ENCODE measurements at places on chromosomes 12 and 14.
A peak's percentile ranks its signal among the peaks of the same experiment; 100 is the strongest.

DNA sequence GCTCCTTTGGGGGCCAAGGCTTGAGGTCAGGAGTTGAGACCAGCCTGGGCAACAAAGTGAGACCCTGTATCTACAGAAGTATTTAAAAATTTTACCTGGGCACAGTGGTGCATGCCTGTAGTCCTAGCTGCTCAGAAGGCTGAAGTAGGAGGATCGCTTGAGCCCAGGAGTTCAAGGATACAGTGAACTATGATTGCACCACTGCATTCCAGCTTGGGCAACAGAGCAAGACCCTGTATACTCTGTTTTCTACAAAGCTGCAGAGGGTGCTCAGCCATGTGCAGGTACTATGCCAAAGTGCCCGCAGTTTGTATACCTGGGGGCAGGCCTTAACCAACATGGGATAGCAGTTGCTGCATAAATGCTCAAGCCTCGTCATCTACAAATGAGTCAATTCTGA, 26.8 kb upstream of the CDKL1 start:
- no peak for DNase-seq

DNA sequence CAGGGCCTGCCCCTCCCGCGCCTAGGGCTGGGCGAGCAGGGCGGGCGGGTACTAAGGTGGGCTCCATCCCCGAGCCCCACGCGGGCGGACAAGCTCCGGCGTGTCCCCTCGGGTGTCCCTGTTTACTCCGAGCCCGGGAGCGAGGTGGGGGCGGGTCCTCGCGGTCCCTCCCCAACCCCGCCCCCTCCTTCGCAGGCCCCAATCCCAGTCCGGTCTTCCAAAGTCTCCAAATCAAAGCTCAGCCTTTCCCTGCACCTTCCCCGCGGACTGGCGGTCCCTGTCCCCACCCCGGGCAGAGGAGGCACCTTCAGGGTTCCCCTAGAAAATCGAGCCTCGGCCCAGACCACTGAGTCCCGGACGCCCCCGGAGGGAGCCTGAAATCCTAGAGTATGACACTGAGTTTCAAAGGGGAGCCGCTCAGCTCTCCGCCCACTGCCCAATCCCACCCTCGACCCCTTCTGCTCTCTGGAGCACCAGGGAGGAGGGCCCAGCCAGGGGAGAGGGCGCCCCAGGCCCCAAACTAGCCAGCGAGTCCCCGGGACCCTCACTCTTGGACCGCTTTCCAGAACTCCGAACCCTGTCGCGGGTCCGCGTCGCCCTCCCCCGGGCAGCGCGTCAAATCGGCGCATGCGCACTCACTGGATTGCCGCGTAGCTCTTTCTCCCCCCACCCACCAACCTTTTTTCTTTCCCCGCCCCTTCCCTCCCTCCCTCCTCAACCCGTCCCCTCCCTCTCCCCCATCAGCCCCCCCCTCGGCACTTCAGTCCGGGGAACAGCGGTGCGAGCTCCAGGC, at the start of gene LRP1:
TSS of gene LRP1 (plus strand) at position 758 of the 793 bp plus-strand sequence. CDS start 482 bp downstream, outside the sequence.
- peak; percentile 96 for DNase-seq

- peak; percentile 78 for DNase-seq
These were observed 693 bp downstream of the LRP10 start for GRCh38 chr14:22872033-22872832.

DNA sequence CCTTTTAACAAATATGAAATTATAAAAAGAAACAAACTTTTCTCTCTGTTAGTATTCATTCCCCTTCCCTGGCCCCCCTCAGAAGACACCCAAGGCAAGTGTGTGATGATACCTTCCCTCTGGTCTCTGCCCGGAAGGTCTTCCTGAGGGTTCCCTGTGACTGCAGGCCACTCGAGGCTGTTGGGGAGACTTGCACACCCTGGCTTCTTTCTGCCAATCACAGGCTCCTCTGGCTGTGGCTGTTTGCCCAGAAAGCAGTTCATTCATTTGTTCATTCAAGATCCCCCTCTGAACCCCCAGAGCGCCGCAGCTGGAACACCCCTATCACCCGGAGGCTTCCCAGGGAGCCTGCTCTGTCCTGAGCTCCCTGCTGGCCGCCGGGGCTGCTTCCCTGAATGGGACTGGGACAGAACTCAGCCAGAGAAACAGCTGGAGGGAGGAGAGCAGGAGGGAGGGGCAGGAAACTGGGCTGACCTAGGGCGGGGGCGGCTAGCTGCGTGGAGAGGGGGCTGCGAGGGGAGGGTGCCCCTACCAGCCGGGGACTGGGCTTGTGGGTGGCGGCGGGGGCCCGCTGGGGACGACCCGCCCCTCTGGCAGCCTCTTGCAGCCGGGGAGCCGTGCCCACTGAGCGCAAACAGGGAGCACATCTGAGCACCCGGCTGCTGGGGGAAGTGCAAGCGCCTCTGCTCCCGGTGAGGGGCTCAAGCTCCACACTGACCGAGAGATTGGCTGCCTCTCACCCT, at the start of gene CMKLR1:
TSS of gene CMKLR1 (minus strand) at position 397 of the 743 bp plus-strand sequence. CDS start 45,720 bp downstream, outside the sequence.
- DNase-seq: no peak

DNA sequence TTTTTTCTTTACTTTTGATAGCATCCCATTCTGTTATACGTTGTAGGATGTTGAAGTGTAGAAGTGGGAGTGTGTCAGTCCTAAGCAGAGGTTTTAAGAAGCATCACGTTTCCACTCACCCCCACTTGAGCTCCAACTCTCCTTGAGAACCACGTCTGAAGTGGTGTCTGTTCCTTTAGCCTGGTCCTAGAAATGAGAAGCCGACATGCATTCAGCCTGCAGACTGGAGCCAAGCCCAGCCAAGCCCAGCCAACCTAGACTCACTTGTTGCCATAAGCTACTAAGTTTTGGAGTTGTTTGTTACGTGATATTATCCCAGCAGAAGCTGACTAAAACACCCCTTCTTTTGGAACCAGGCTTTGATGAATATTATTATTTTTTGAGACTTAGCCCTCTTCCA, 4.4 kb upstream of the ELK3 start:
- DNase-seq: no peak

GRCh38 chr14:104937161-104937560, 12.5 kb downstream of the PLD4 start:
- no peak for DNase-seq

DNA sequence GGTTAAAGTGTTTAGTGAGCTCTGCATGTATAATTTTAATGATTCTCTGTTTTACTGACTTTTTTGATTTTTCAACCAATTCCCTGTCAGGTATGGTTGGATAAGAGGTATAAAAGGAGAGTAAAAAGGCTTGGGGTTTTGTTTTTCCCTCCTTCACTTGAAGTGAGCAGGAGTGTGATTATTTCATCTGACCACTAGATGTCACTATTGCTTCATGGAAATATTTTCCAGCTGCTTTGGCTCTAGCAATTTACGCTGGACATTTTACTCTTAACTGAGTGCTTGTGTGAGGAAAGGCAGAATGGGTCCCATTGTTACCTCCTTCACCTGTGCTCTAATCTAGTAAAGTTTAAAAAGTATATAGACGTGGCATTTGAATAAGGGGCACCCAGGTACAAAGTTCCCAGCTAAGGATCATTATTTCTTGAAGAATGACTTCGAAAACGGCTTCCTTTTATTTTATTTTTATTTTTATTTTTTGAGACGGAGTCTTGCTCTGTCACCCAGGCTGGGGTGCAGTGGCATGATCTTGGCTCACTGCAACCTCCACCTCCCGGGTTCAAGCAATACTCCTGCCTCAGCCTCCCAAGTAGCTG, 66.5 kb downstream of the TBC1D30 start:
- DNase-seq: peak; percentile 68

GRCh38 chr14:71341156-71341555, 433.9 kb downstream of the PCNX1 start:
- no peak for DNase-seq

DNA sequence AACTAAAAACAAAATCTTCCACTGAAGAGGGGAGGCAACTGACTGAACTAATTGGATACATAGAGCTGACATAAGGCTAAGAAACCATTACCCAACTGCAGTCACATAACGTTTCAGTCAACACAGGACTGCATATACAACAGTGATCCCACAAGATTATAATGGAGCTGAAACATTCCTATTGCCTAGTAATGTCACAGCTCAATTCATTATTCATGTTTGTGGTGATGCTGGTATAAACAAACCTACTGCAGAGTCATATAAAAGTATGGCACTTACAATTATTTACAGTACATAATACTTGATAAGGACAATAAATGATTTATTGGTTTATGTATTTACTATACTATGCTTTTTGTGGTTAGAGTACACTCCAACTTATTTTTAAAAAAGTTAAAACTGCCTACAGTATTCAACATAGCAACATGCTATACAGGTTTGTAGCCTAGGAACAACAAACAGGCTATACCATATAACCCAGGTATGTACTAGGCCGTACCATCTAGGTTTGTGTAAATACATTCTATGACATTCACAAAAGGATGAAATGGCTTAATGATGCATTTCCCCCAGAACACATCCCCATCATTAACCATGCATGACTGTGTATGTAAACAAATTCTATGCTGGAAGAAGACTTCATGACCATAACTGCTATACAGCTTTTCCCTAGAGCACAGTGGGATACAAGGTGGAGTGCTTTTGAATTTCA, 4.3 kb downstream of the NAP1L1 start:
- DNase-seq: no peak

GRCh38 chr14:105086833-105087307, 21.6 kb upstream of the GPR132 start:
- peak; percentile 25 for DNase-seq

- DNase-seq: no peak
These were observed 16.0 kb upstream of the CMAS start for GRCh38 chr12:22029991-22030390.

GRCh38 chr12:101941306-101942249, 64.2 kb downstream of the DRAM1 start:
- no peak for DNase-seq

DNA sequence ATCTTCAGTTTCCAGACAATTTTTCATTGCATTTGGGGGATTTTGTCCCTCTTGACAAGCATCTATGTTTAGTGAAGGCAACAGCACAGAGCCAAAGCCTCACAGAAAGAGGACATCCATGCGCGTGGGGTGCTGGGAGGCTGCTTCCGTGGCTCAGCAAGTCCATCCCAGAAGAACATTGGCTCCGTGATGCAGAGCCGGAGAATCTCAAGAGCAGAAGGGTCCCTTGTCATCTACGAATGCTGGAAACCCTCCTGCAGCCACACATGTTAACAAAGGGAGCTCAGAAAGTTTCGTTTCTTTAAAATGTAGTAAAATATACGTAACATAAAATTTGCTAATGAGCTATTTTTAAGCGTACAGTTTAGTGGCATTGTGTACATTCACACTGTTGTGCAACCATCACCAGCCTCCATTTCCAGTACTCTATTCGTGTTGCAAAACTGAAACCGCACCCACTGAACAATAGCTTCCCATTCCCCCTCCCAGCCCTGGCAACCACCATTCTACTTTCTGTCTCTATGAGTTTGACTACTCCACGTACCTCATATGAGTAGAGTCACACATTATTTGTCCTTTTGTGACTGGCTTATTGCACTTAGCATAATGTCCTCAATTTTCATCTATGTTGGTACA, 185.9 kb downstream of the TTC7B start:
- DNase-seq: no peak

GRCh38 chr12:117069101-117069797, 30.0 kb downstream of the TESC start:
- no peak for DNase-seq

DNA sequence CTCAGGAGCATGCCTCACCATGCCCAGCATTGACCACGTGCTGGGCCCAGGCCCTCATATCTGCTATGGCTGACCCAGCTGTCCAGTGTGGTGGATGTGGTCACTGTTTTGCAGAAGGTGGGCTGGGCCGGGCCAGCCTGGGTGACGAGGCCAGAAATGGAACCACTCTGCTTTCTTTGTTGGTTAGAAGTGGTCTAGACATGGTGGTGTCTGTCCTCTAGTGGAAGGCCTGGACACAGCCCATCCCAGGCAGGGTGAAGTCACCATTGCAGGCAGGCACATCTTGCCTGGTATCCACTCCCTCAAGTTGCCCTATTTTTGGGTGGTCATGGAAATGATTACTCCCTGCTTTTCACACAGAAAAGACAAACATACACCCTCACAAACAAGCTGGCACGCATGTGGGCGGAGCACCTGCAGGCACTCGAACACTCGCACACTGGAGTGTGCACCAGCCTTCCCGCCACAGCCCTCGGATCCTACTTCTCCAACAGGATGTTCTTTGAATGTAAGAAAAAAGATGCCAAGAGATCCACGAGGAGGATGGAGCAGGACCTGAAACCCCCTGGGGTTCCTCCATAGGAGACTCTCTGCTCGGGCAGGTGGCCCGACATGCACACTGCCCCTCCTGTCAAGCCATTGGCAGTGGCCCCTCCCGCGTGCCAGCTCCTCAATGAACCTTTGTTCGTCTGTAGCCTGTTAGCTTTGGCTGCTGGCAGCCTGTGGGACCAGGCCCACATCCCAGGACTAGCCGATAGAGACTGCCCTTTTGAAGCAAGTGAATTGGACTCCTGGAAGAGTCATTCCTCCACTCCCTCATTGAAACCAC, 38.4 kb downstream of the MLXIP start:
- peak; percentile 71 for DNase-seq

- DNase-seq: peak; percentile 10
These were observed 21.8 kb downstream of the MDM1 start for GRCh38 chr12:68310370-68310769.

GRCh38 chr14:20460458-20461224, 593 bp downstream of the PIP4P1 start:
- DNase-seq: no peak

DNA sequence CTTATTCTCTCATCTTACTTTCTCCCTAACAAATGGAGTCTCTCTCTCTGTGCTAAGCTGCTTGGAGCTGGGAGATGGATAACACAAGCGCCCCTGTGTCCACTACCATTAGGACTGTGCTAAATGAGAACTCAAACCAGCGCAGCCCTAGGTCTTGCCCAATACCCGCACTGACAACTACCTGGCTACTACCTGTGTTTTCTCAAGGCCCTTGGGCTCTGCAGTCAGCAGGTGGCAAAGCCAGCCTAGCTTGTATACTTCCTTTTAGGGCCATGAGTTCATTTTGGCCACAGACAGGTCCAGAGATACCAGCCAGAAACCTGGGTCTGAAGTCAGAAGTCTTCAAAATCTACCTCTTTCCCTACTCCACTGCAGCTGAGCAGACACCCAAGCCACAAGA, 13.0 kb upstream of the SLCO1B1 start:
- DNase-seq: no peak

DNA sequence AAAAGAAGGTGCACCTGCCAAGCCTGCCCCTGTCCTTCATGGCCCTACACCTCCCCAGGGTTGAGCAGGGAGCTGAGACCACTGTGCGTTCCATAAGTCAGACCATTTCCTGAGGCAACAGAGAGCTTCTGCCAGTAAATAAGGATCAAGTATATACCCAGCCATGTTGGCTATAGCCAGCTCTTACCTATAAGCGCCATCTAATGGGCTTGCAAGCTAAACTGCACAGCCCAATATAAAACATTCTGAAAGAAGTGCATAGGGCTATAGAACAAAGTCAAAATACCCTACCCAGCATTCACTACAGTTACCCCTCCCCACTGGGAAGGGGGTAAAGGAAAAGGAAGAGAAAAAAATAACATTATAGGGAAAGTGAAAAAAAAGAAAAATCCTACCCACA, 59.3 kb upstream of the SCAF11 start:
- no peak for DNase-seq

DNA sequence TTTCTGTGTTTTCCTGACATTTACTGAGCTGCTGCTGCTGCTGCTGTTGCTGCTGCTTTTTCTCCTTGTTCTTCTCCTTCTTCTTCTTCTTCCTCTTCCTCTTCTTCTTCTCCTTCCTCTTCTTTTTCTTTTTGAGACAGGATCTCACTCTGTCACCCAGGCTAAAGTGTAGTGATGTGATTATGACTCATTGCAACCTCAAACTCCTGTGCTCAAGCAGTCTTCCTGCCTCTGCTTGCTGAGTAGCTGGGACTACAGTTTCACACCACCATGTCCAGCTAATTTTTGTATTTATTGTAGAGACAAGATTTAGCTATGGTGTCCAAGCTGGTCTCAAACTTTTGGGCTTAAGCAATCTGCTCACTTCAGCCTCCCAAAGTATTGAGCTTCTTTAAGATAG, 95.8 kb downstream of the TMTC3 start:
- no peak for DNase-seq

All from COLO829 (cell line).